PC-9 (cell line): ENCODE measurements at places on chromosomes 2 and 18. TPM values are rescaled to one million over a fixed set of nuclear protein-coding genes. Genes with fewer than 3 reads are reported as not detected.

Gene DQX1
- 1.3 and 1.7 TPM in 2 replicates for total RNA-seq

Gene CXCR1
- not detected in 2 replicates for total RNA-seq

DNA sequence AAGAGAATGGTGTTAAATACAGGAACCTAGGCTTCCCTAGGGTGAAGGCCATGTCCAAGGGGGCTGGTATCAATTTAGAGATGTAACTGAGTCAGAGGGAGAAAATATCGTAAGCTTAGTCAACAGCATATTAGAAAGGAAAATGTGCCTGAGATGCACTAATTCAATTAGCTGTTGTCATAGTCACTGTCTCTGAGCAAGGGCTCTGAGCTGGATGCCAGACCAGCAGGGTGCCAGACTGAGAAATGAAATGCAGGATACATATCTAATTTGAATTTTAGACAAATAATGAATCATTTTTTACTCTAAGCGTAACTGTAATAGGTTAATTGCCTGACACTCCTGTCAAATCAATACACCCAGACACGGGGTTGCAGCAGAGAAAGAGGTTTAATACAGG lies 11.4 kb upstream of the SLC35F6 start:
- no peak for DNase-seq

GRCh38 chr2:30184035-30184434 lies 37.2 kb downstream of the YPEL5 start:
- no peak for DNase-seq

DNA sequence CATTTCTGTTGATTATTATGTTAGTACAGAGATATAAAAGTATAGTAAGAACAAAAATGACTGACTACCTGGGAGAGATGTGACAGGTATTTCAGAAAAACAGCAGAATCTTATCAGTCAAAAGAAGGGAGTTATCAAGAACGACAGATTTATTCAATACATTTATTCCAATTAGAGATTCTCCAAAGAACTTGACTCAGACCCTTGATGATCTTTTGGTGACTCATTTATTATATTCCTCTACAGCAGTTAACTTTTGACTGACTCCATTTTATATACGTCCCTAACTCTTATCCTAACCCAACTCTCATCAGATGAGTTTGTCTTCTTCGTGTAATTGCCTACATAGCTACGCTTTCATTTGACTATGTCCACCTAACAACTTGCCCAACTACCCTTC lies 91.1 kb downstream of the C2orf74 start:
- no peak for DNase-seq

DNA sequence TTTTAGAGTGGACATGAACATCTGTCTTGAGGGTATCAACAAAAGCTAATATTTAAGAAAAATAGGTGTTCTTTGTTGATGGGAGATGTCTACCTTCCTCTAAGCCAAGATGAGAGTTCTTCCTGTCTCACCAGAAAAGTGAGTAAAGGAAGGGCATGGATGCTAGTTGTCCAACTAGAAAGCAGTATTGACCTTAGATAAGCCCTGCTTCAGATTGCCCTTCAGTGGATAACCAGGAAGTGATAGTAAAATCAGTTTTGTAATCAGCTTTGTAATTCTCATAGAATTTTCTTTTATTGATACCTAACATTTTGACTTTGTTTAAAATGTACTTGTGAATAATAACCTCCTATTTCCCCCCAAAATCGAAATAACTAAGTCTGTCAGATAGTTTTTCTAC lies 134.7 kb downstream of the ZNF407 start:
- no peak for DNase-seq

- no peak for DNase-seq
Measured at GRCh38 chr2:168626096-168626495, 170.0 kb downstream of the CERS6 start.

GRCh38 chr2:3728104-3729054 lies 25.0 kb downstream of the DCDC2C start:
- DNase-seq, result peak; percentile 42

GRCh38 chr18:43869451-43870008 lies 592.2 kb upstream of the SYT4 start:
- DNase-seq, result no peak

DNA sequence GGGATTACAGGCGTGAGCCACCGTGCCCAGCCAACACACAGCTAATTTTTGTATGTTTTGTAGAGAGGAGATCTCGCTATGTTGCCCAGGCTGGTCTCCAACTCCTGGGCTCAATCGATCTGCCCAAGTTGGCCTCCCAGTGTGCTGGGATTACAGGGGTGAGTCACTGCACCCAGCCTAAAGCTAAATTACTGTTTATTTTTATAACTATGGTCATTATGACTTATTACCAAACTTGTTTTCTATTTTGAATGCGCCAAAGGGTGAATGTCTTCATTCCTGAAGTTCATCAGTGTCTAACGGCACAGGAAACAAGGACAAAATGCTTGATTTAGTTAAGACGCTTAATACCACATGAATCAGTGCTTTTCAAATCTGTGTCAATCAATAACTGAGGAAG lies 38.9 kb upstream of the GREB1L start:
- no peak for DNase-seq

DNA sequence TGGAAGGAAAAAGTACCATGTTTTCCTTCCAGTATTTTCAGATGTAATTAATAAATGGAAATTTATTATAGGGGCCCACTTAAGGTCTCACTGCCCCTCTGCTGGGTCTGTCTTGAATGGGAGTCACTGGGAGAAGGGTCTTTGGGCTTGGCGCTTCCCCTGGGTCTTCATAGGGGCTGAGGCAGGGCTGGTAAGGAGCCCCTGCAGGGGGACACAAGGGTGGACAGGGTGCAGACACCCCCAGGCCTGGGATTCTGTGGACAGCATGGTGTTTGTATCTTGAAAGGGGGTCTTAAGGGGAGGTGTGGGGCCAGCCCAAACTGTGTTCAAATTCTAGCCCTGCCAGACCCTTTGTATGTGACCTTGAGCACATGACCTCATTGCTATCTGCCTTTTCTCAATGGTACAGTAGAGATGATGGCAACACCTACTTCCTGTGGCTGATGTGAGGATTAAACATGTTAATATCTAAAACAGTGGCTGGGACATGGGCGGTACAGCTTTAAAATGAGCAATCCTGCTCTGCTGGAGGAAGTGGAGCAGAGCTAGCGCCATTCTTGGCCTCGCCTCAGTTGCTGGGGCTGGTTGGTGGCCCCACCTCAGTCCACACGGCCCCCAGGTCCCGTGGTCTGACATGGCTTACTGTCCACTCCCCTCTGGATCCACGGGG lies 71.6 kb downstream of the GNAL start:
- no peak for DNase-seq

DNA sequence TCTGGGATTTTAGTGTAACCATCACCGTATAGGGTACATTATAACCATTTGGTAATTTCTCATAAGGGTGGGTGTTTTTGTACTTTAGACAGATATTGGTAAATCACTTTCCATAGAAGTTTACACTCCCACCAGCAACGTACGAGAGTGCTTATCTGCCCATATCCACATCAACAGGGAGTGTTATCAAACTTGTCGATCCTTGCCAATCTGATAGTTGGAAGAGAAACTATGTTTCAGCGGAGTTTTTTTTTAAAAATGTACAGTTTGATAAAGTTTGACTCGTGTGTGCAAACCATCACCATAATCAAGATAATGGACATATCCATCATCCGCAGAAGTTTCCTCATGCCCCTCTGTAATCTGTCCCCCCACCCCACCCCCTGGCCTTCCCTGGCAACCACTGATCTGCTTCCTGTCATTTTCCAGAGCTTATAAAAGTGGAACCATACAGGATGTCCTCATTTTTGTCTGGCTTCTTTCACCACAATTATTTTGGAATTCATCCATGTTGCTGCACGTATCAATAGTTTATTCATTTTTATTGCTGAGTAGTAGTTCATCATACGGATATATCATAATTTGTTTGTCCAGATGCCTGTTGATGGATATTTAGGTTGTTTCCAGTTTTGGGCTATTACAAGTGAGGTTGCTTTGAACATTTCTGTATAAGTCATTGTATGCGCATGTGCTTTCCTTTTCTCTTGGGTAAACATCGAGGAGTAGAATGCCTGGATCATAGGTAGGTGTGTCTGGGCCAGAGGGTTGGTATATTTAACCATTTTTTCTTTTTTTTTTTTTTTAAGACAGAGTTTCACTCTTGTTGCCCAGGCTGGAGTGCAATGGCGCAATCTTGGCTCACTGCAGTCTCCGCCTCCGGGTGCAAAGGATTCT lies 18.6 kb downstream of the GLI2 start:
- no peak for DNase-seq

- no peak for DNase-seq
Measured at GRCh38 chr18:59022167-59022945, 117.3 kb upstream of the SEC11C start.

GRCh38 chr18:43648002-43648401 lies 370.7 kb upstream of the SYT4 start:
- no peak for DNase-seq

GRCh38 chr2:240765007-240765406 lies 55.0 kb downstream of the KIF1A start:
- DNase-seq, result no peak

GRCh38 chr2:33363325-33364298 lies 112.8 kb upstream of the RASGRP3 start:
- DNase-seq, result no peak

DNA sequence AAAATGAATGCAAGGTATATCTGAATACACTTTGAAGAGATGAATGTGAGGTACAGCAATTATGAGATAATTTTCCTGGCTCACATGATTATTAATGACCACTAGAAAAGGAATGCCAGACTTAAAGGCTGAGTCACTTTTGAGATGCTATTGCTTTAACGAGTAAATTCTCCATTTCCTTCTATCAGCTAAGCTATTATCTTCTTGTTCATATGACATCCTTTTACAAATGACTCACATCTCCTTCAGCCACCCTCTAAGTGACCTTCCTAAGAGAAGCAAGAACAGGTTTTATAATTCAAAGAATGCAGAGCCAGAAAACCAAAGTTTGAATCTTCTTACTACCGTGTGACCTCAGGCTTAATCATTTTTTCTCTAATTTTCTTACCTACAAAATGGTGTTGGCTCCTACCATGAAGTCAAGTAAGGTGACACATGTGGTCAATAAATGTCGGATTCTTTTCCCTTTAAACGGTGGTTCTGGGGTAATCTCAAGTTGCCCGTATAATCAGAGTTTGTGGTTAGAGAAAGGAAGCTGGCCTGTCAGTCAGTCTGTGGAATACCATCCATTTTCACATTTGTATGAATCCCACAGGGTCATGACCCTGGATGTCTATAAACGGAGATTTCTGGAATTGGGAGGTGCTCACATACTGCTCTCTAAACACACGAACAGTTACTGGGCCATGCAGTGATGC lies 184.0 kb upstream of the PID1 start:
- no peak for DNase-seq
